ENCODE measurements at places on chromosomes 6 and 20.

DNA sequence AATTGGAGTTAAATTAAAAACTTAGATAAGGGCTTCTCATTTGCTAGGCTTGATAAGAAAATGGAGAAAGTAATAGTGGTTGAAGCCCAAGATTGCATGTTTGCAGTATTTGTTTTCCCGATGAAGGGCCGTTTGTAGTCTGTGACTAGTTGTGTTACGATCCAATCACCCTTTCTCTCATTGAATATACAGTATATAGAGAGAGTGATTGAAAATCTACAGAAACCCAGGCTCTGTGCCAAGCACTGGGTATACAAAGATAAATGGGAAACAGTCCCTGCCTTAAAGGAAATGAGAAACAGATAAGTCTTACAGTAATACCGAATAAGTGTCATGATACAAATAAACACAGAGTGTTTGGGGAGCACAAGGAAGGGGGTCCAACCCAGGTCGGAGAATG is 55.2 kb upstream of the CDKAL1 start:
- no peak for DNase-seq

GRCh38 chr20:59976156-59976782 is 18.0 kb downstream of the CDH26 start:
- DNase-seq = no peak

GRCh38 chr6:25898289-25898977 is 24.4 kb upstream of the SLC17A3 start:
- no peak for DNase-seq

- DNase-seq = no peak
These were observed 168.3 kb upstream of the THEMIS start for GRCh38 chr6:128069188-128069587.

DNA sequence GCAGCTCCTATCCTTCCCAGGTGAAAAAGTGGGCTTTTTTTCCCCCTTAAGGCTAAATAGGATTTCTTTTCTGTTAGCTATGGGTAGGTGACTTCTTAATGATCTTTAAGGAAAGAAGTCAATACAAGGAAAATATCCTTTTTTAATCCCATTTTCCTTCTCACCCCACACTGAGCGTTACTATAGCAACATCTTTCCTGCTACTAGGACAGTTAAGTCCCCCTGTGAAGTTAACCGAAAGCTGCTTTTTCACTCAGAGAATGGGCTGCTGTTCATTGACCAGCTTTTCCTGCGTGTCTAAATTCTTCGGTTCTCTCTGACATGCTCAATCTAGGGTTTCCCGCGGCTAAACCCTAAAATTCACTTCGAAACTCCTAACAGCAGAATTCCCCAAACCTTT is 173.1 kb upstream of the AGPAT4 start:
- DNase-seq = no peak

DNA sequence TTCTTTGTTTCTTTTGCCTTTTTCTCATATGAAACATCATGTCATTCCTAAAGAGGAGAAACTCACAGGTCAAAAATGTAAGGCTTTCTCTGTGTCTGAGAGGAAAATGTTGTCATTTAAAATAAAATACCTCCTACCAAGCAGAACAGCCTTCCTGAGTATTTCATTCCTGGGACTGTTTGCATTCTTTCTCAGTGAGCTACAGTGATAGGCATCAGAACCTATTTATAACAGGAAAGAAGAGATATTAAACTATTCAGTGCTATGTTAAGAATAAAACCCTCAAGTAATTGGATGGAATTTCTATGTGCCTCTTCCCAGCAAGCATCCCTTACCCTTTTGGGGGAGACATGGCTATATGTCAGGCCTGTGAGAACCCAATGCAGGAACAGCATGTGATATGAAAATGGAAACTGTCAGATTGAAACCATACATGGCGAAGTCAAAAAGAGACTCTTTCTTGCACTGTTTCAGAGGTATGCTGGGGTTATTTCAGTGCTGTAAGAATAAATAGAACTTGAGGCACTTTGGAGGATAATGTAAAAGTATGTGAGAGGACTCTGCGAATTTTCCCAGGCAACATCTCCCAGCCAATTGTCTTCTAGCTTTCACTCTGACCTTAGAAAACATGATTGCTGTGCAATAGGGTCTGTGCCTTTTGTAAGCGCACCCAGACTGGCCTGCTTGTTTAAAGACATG is 133.8 kb upstream of the CCN2 start:
- no peak for DNase-seq

DNA sequence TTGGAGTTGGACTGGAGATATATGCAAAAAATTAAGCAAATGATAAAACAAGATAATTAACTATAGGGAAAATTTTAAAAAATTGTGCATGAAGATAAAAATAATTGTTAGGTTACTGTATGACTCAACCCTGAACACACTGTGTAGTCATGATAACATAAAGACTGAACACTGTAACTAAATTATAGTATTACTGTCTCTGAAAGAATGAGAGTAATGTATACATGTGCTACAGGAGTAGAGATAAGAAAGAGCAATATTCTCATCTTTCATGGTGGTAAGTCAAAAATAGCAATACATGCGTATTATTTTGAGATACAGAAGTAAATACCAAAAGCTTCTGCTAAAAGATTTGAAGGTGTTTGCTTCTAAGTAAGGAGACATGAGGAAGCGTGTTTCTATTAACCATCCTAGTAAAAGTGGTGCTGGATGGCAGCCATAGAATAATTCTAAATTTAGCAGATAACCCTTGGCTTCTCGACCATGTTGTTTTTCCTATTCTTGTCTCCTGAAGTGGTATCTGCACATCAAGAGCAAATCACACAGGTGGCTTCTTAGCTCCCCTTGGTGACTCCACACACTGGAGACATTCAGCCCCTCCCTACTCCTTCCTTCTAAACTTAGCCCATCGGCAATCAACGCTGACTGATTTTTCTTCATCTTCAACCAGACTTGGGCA is 390.6 kb upstream of the PLCB4 start:
- no peak for DNase-seq

- no peak for DNase-seq
These were observed 76.6 kb downstream of the TRERF1 start for GRCh38 chr6:42375007-42375635.

DNA sequence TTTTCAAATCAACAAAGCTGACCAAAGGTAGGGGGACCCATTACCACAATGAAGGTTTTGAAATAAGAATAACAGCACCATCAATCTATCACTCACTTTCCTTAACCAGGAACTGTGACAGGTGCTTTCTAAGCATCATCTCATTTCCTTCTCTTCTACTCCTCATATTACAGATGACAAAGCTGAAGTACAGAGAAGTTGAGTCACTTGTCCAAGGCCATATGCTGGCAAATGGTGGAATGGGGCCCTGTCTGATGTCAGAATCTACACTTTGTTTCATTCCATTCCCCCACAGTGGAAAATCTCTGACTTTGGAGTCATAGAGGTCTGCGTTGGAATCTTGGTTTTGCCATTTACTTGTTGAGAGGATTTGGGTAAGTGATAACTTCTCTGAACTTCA is 222.5 kb upstream of the LRFN2 start:
- DNase-seq = no peak

GRCh38 chr20:58179083-58179431 is 49.4 kb downstream of the ANKRD60 start:
- DNase-seq = no peak

DNA sequence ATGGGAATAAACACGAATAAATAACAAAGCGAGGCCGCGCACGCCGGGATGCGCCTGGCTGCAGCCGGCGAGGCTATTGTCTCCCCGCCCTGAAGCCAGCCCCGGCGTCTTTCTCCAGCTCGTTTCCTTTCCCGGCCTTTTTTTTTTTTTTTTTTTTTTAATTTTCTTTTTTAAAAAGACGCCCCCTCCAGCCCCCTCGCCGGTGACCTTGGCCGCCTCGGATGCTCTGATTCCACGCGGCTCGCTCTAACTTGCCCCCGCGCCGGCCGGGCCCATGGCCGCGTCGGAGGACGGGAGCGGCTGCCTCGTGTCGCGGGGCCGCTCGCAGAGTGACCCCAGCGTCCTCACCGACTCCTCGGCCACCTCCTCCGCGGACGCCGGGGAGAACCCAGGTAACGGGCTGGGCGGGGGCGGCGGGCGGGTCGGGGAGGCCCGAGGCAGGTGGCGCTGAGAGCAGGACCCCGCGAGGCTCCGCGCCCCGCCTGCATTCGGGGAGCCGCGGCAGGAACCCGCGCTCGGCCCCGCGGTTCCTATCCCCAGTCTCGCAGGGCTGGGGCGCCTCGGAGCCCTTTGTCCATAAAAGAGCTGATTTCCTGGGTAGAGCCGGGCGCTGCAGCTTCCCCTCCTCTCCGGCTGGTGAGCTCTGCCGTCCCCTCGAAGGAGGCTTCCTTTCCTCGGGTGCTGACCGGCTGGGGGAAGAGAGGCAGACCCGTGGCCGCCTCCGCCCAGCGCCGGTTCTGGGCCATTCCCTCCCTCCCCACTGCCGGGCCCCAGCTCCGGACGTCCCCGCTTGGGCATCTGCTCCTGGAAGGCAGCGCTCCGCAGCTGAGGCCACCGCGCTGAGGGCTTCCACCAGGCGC is 631 bp downstream of the PHACTR3 start:
- no peak for DNase-seq

DNA sequence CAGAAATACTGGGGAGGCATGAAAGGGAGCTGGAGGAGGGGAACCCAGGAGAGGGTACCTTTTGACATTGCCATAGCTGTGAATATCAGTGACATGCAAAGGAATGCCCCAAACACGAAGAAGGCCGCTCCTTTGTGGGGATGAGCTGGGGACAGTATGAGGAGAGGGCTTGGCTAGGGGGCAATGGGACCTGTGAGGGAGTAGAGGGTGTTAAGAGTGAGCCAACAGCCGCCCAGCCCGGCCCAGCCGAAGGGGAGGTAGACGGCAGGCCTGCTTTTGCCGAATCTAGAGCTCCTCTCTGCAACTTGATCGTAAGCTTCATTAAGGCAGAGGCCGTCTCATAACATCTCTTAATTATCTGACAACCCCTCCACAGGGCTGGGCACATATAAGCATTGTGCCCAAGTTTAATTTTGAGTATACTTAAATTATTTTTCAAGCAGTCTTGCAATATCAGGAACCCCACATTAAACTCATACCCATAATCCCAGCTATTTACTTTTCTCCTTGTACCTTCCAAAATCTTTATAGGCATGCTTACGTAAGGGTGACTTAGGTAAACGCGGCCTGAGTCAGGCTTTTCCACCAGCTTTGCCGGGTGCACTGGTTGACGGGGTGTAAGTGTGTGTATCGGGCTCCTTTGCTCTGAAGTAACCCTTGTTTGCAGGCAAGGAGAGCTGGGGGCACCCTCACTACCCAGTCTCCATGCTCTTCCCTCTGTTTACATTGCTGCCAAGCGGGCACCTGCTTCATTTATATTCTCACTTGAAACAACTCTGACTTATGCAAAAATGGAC is 24.9 kb upstream of the VEGFA start:
- DNase-seq = no peak

- DNase-seq = no peak
These were observed 1.6 kb downstream of the FBXO5 start for GRCh38 chr6:152981219-152981618.

- no peak for DNase-seq
These were observed 38.0 kb downstream of the SLC9A8 start for GRCh38 chr20:49850463-49851230.

DNA sequence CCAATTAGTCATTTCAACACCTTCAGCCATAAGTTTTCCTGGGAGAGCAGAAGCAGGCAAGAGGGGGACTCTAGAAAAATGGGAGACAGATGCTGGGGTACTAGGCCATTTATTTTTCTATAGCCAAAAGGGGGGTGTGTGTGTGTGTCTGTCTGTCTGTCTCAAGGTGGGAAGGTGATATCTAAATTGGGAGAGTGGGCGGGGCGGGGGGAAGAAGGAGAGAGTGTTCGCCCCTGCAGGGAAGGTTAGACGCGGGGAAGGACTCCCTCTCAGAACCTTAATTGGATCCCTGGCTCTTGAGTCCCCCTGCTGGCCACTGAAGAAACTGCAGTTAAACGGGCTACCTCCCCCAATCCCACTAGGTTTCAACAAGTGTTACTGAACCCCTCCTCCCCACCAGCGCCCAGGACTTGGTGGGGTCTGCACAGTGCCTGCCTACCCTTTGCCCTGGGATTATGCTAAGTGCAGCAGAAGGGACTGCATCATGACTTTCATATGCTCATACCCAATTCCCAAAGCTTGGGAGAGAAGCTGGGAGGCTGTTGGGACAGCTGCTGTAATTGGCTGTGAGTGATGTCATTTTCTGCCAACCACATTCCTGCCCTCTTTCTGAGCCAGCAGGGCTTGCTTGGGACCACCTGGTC is 45.8 kb downstream of the FOXP4 start:
- peak; percentile 67 for DNase-seq

GRCh38 chr6:68468244-68468884 is 166.7 kb upstream of the ADGRB3 start:
- no peak for DNase-seq

DNA sequence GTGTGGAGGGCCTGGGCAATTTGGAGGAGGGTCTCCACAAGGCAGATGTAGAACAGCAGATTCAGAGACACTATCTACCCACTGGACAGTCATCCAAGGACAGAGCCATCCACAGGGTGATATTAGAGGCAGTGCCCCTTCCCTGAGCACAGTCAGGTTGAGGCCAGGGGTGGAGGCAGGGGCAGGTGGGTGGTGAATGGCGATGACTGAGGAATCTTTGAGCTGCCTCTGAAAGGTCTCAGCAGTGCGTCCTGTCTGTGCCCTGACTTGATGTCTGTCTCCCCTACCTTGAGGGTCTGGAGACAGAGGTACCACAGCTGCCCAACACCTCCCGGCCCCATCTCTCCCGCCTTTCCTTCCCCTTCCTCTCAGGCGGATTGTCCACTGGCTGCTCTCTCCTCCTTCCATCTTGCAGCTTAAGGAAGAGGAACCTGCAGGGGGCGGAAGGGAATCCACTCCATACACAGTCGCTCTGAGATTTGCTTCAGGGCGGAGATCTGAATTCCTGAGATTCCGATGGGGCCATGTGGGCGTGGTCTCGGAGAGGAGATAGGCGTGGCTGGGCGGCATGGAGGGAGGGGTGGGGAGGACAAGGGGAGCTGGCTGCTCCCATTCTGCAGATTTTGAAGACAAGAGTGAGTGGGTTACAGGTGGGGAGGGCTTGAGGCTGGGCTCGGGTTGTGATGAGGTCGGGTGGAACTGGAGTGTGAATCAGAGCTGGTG is 1.7 kb downstream of the MUCL3 start:
- no peak for DNase-seq

GRCh38 chr6:144437105-144437504 is 152.0 kb downstream of the UTRN start:
- no peak for DNase-seq

All from CD4-positive, alpha-beta memory T cell (primary cell).